HEK293T (cell line): ENCODE measurements at places on chromosomes 2 and 18.

DNA sequence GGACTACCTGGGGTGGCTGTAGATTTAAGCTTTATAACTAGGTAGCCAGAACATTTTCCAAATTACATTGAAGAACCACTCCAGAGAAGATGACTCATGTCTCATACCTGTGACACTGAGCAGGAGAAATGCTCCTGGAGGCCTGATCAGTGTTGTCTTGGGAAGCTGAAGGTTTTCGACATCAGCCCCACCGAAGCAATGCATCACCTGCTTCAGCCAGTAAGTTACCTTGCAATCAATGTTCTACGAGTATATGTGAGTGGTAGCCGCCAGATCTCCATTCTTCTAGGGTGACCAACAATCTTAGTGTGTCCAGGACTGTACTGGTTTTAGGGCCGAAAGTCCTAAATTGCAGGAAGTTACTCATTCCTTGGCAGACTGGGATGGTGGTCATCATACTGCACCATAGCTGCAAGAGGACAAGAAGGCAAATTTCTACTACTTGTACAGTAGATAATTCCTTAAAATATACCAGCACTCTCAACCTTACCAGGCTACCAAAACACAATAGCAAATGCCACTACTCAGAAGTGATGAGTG is 109.3 kb upstream of the LINC00305 start:
- no peak for DNase-seq

DNA sequence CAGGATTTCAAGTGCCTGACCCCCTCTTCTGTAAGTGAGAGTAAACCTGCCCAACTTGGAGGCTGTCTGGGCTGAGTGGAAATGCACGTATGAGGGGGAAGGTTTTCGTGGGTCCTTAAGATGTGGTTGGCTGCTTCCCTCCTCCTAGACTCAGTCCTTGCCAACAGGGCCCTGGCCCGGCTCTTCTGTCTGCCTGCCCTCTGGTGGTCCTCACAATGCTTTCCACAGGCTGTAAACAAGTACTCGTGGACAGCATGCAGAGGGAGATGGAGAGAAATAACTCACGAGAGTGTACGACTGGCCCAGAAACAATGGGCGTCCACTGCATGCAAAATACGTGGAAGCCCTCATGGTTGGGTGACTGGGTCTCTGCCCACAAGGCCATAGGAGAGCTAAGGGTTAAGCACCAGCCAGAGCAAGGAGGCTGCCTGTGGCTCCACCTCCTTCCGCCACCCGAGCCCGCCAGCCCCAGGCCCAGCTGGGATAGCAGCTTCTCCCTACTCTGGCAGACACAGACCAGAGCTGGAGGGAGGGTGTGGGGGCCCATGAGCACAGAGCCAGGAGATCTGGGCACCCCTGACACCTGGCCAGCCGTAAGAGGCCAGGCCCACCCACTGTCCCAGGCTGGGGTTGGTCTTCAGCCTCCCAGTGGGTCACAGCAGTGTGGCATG is 17.0 kb upstream of the ARHGEF4 start:
- DNase-seq = no peak

GRCh38 chr2:184683911-184684310 is 85.6 kb downstream of the ZNF804A start:
- no peak for DNase-seq

- DNase-seq = no peak
Observed at GRCh38 chr2:40271094-40271493, 180.8 kb downstream of the SLC8A1 start.

DNA sequence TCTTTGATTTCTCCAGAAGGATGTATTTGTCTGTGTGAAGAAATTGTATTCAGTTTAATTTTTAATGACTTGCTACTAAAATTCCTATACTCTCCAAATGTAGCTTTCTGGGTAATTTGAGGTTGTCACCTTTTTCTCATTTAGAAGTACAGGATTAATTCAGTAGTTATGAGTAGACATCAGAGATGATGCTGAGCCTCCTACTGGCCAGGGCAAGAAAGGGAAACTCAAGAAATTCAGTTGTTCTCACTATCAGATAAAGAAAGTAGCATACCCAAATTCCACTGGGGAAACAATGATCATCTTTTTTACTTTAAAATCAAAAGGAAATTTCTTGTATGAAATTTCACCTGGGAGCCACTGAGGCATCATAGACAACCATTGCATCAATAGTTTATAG is 199.4 kb downstream of the SATB2 start:
- DNase-seq = no peak

DNA sequence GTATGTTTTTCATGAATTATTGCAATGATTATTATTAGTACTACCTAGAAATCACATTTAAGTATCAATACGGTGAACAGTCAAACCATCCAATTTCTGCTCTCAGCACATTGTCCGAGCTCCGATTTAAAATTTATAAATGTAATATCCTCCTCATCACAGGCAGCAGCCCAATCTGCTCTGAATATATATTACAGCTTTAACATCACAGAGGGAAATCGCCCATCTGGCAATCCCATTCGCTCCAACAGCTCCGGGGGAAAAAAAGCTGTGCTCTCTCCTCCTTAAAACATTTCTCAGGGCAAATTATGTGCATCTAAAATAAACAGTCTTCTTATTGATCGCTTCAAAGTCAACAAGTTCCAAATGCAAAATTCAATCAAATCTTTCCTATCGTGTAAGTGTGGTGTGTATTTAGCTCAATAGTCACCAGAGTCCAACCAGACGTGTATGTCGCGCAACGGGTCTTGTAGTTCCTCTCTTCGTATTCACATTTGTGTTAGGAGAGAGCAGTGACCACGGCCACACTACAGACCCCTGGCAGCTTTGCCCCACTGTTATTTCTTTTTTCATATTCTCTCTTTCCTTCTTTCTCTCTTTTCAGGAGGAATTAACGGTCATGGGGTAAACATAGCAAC is 2.4 kb downstream of the FIGN start:
- no peak for DNase-seq

DNA sequence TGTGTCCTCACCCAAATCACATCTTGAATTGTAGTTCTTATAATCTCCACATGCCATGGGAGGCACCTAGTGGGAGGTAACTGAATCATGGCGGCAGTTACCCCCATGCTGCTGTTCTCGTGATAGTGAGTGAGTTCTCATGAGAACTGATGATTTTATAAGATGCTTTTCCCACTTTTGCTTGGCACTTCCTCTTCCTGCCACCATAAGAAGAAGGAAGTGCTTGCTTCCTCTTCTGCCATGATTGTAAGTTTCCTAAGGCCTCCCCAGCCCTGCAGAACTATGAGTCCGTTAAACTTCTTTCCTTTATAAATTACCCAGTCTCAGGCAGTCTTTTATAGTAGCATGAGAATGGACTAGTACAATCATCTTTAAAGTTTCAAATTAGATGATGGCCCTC is 902.4 kb upstream of the PIK3C3 start:
- DNase-seq = no peak

DNA sequence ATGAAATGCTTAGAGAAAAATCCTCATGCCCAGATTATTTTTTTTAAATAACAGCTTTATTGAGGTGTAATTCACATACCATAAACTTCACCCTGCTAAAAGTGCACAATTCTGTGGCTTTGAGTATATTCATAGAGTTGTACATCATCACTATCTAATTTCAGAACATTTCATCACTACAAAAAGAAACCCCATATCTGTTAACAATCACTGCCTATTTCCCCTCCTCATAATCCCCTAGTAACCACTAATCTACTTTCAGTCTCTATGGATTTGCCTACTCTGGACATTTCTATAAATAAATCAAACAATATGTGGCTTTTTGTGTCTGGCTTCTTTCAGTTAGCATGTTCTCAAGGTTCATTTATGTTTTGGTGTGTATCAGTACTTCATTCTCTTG is 51.4 kb downstream of the OSBPL1A start:
- DNase-seq = no peak

DNA sequence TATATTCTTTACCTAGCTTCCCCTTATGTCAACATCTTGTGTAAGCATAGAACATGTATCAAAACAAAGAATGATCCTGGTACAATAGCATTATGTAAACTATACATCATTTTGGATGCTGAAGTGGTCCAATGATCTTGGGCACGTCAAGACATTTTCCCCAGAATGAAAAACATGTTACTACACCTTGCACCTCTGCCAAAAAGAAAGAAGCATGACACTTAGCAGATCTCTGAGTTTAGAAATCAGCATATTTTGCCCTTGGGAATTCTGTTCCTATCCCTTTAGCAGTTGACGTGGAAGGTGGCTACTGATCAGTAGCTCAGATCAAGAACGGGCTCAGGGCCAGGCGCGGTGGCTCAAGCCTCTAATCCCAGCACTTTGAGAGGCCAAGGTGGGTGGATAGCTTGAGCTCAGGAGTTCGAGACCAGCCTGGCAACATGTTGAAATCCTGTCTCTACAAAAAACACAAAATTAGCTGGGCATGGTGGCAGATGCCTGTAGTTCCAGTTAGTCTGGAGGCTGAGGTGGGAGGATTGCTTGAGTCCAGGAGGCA is 1.7 kb upstream of the LCLAT1 start:
- DNase-seq = no peak

DNA sequence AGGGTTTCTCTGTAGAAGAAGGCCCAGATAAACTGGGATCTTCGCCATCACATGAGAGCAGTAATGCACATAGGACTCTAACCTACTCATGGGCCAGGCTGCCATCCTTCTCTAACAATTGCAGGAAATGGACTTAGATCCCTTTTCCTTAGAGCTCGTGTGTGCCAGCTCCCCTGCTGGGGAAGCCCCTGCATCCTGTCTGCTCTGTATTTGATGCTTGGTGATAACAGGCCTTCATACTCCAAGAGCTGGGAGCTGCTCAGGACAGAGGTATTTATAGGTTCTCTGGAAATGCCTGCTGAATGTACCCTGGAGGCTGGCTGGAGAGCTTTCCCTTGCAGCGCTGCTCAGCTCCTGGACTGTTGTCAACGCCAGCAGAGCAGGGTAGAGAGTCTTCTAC is 249.6 kb downstream of the MTX2 start:
- no peak for DNase-seq

- DNase-seq = no peak
Observed at GRCh38 chr2:22719396-22719795, 665.6 kb upstream of the KLHL29 start.

- DNase-seq = no peak
Observed at GRCh38 chr2:195395362-195395761, 261.7 kb upstream of the SLC39A10 start.

- DNase-seq = no peak
Observed at GRCh38 chr2:134408386-134408785, 154.5 kb downstream of the MGAT5 start.

DNA sequence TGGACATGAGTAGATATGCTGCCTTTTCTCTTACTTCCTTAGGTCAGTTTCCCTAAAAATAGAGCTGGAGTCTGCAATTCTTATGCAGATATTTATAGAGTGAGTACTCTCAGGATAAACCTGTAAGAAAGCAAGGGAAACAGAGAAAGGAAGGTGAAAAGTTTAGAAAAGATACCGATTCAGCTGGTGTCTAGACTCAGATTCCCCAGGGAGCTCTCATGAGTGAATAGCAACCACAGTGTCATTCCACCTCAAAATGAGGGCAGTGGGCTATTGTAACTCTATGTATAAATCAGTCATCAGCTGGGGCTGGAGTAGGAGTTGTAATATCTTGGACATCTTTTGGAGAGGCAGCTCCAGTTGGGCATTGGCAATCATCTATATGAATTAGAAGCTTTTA is 1485.1 kb upstream of the TMEFF2 start:
- DNase-seq = no peak

DNA sequence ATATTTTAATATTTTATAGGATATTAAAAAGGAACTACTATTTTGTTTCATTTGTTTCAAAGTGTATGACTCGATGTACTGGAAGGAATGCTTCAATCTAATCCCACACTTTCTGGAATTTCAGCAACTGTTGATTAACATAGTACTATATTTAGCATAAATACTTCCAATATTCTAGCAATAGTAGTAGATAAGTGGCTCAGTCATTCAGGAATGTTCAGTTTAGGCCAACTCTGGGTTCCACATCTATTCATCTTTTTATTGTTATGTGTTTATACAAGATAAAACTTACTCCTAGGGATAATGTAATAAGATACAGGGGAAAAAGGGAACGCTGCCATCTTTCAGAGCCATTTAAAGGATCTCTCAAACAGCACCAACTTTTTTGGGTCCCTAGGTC is 22.3 kb upstream of the ORC2 start:
- DNase-seq = no peak

DNA sequence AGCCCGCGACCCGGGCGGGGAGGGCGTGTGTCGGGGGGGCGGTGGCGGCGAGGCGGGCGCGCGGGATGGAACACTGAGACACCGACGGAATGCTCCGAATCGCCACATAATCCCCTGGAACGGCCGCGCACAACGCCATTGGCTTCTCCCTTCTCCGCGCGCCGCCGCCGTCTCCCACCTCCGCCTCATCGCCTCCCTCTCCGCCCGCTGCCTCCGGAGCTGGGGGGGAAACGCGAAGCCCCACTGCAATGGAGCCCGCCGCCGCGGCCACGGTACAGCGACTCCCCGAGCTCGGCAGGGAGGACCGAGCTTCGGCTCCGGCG is at the start of gene PHLPP1:
Gene PHLPP1, plus strand, starts transcription at position 106 of the 323 bp plus-strand sequence. Its CDS starts 143 bp downstream, at position 249.
- DNase-seq = no peak

- no peak for DNase-seq
Observed at GRCh38 chr2:113119111-113119510, 8.3 kb upstream of the IL1RN start.
